SJSA1 (cell line): ENCODE measurements at places on chromosomes 16 and 17. TPM values are rescaled to one million over a fixed set of nuclear protein-coding genes. Genes with fewer than 3 reads are reported as not detected.

OR1F1 gene
- total RNA-seq = not detected in 2 replicates

DNA sequence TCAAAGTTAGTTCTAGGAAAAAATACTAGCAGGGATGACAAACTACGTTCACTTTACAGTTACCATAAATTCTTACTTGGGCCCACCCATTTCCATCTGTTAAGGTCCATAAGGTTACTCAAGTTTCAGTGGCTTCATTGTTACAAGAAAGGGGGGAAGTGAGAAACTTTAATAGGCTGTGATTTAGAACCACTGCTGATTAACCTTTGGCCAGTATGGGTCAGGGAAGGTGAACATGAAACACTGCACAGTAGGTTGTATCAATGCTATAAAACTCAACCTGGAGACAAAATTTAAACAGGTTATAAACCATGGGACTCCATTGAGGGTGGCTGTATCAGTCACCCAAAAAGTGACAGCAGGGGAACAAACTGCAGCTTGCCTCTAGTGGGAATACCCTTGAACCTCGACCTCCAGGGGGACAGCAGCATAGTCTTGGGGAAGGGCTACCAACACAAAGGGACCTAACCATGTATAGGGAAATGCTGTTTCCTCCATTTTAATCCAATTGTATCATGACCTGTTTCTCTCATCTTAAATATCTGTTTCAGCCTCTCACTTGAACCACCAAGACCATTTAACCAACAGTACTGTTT is 10.4 kb downstream of the PTRH2 start:
- H3K4me3 ChIP-seq = no peak overlapping the region
- H3K27ac ChIP-seq = peak overlapping the region; percentile 1; the same call in 1 of the 2 replicates
- H3K27me3 ChIP-seq = no peaks in the 10 kb centered on the region
- H3K36me3 ChIP-seq = peaks cover 95% of the 10 kb centered on the region
- H3K4me1 ChIP-seq = no peaks in the 10 kb centered on the region
- no peak for DNase-seq

GRCh38 chr17:66446419-66446818 is 144.0 kb downstream of the PRKCA start:
- no peaks in the 10 kb centered on the region for H3K27me3 ChIP-seq
- no peak overlapping the region for H3K4me3 ChIP-seq
- H3K27ac ChIP-seq = no peak overlapping the region
- DNase-seq = peak; percentile 37

GRCh38 chr17:67050471-67051154 is 6.3 kb downstream of the CACNG1 start:
- H3K36me3 ChIP-seq = no peaks in the 10 kb centered on the region
- no peak overlapping the region for H3K27ac ChIP-seq
- DNase-seq = no peak
- H3K27me3 ChIP-seq = no peaks in the 10 kb centered on the region
- H3K4me1 ChIP-seq = no peaks in the 10 kb centered on the region

NEUROD2 gene
- total RNA-seq = not detected in 2 replicates

SMIM36 gene
- total RNA-seq = not detected in 2 replicates

KCNG4 gene
- not detected in 2 replicates for total RNA-seq

ITGAD gene
- total RNA-seq = not detected in 2 replicates

NUDT21 gene
- total RNA-seq = 97.8 and 132 TPM in 2 replicates

KCNJ18 gene
- total RNA-seq = not detected in 2 replicates
